ENCODE measurements at places on chromosomes 2 and 18.

DNA sequence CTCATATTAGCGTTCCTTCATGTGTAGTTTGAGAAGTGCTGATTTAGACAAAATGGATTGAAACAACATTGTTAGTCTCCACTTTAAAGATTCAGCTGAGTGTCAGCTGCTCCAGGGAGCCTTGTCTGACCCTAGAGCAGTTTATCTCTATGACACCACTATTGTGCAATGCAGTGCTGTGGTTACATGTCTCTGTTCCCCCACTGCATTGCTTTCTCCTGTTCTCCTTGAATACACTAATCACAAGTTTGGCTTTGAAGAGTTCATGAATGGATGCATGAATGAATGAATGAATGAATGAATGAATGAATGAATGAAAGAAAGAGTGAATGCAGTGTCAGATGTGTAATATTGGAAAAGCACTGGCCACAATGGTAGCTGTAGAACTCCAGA, 38.3 kb downstream of the GCG start:
- no peak for DNase-seq

DNA sequence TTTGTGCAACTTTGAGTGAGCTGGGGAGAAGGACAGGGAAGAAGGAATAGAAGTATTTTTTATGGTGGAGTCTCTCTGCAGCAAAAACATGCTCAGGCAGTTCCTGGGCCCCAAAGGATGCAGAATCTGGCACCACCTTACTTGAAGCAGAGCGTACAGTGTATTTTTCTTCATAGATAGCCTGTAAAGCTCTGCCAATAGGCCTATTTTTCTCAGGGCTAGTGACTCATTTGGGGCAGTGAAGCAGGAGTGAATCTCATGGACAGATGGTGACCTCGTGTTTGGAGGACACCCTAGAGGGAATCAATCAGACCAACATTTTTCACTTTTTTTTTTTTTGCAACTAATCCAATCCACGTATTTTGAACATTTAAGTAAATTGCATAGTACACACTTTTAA, 268.1 kb upstream of the CXCR4 start:
- no peak for DNase-seq

GRCh38 chr18:33010149-33010548, 237.3 kb upstream of the KLHL14 start:
- DNase-seq, result no peak

- no peak for DNase-seq
Measured at GRCh38 chr2:151260573-151261230, 961 bp downstream of the RBM43 start.

DNA sequence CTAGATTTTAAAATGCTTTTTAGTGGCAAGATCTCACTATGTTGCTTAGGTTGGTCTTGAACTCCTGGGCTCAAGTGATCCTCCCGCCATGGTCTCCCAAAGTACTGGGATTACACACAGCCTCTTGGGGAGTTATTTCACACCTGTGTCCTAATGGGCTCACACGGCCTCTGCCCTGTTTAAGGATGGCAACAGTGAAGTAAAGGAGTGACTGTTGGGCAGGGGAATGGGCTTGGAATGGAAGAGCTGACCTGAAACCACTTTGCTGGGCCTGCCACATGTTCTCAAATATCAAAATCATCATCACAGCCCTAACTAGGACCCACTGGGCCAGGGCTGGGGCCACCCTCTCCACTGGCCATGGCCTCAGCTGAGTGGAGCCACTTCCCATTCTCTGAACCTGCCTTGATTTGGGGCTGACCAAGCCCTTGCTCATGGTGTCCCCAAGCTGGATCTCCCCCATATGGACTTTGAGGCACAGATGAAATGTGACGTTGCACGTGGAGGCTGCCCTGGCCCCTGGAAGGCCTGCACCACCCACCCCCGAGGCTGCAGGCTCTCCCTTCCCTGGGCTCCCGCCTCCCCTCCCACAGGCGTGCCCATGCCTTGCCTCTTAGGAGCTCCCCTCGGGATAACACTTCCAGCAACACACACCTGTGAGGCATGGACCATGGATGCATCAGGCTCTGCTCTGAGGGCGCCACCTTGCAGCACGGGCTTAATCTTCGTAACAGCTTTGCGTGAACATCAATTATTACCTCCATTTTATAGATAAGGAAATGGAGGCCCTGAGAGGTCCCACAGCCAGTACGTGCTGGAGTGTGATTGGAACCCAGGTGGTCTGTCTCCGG, 71.8 kb upstream of the SMAD7 start:
- no peak for DNase-seq

- DNase-seq, result no peak
Measured at GRCh38 chr2:57677296-57677695, 369.3 kb upstream of the VRK2 start.

GRCh38 chr2:12320991-12321641, 395.6 kb upstream of the TRIB2 start:
- DNase-seq, result no peak

- DNase-seq, result no peak
Measured at GRCh38 chr2:33145459-33145858, 198.7 kb downstream of the LTBP1 start.

- no peak for DNase-seq
Measured at GRCh38 chr2:154452906-154453493, 245.5 kb upstream of the KCNJ3 start.

GRCh38 chr2:66566726-66567399, 131.9 kb downstream of the MEIS1 start:
- no peak for DNase-seq

GRCh38 chr2:65053199-65053598, 3.0 kb upstream of the CEP68 start:
- no peak for DNase-seq

DNA sequence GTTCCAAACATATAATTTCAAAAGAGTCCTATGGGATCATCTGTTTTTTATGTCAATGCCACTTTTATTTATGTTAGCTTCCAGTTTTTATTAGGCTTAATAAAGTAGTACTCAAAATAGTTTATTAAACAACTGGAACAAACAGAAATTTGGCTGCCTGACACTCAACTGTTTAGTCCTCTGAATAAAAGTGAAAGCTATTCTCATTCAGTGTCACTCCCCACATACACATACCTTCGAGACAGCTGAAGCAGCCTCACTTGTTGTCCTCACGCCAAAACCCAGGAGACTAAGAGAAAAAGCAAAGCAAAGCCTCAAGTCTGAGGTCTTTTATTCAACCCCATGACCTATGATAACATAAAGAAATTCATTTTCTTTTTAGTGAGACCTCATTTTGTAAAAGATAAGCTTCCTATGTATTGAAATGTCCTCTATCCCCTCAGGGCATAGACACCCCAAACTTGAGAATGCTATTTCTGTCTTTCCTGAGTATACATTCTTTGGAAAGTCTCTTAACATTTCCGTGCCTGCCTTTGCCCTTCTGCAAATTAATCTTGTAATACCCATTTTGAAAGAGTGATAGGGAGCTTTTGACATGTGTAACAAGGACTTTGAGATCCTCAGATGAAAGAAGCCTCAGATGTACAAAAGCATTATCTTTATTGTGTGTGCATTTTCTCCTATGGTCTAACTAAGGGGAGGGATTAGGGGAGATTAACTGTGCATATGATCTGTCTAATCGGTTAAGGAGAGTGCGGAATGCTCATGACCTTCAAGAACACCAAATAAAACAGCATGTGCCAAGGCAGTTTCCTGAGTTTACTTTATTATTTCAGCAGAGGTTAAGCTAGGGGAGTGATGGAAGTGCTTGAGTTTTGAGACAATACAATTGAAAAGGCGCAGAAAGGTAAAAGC, 1523.7 kb upstream of the PIK3C3 start:
- no peak for DNase-seq

DNA sequence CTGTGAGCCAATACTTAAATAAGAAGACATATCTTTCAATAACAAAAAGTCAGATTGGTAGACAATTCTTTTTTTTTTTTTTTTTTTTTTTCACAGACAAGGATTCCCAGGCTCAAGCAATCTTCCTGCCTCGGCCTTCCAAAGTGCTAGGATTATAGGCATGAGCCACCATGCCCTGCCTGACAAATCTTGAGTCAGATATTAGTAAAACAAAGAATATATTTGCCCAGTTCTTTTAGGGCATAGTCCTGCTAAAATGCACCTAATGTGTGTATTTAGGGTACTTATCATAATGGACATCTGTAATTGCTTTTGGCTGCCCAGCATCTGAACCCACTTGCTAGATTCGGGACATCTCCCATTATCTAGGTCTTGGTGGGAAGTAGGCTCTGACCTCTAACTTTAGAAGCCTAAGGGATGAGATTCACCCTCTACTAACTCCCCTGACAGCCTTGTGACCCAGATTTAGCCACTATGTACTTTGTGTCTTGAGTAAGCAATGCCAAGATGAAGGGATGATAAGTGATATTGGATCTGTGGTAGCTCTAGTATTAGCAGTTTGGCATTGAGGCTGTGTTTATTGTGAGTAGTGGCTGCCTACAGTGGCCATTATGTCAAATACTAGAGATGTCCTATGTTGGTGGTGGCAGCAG, 18.5 kb upstream of the PSME4 start:
- DNase-seq, result no peak

DNA sequence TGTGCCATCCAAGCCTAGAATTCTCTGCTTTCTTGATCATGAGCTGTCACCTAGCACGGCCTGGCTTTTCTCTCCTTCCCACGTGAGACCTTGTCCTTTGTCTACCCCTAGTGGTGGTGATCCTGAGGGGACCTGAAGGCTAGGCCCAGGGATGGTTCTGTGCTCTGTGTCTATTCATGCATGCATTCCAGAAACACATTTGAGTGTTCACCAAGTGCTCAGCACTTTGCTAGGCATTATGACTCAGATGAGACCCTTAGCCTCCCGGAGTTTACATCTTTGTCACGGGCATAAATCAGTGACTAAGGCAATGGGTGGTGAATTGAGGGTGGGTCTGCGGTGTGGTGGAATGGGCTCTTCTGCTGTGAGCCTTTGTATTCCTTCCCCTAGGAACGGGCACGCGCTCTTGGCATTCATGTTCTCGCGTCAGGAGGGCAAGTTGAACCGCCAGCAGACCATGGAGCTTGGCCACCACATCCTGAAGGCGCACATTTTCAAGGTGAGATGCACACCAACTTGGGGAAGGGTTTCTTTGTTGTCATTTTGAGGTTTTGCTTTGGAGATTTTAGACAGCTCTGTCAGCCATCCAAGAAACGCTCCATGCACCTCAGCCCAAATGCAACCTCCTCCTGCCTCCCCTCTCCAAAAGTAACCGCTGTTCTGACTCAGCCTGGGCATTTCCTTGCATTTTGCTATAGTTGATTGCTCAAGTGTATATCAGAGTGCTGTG, 100.9 kb downstream of the WDSUB1 start:
- no peak for DNase-seq

- DNase-seq, result no peak
Measured at GRCh38 chr2:135246711-135247270, 194.7 kb downstream of the RAB3GAP1 start.

GRCh38 chr2:201049455-201049854, 22.0 kb downstream of the HYCC2 start:
- no peak for DNase-seq

GRCh38 chr2:174704061-174704460, 60.2 kb downstream of the CHRNA1 start:
- DNase-seq, result no peak

GRCh38 chr2:190670182-190670946, 21.5 kb downstream of the NAB1 start:
- no peak for DNase-seq

DNA sequence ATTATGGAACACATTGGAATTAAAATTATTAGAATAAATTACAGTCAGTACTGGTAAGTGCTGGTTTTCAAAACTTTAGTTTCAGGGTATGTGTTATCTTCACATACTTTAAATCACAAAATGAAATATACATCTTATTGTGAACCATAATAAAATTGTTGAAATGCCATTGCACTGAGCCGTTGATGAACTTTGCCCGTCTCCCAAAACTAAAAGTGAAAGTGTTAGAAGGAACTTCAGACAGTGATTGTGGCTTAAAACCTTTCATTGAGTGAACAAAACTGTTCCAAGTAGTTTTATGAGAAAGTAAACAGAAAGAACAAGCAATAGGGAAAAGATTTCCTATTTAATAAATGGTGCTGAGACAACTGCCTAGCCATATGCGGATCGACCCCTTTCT, 811.6 kb downstream of the PLCL1 start:
- DNase-seq, result no peak

DNA sequence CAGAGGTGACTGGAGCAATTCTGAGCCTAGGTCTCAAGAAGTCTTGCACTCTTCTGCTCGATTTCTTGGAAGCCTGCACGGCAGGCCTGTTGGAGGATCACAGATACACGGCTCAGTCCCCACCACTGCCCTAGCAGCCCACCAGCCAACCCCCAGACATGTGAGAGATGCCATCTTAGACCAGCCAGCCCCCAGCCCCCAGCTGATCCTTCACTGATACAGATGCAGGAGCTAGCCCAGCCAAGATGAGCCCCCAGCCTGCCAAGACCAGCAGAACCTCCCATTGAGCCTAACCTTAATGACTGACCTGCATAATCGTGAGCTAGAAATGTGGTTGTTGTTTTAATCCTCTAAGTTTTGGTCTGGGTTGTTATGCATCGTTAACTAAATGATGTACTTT, 47.5 kb downstream of the INHBB start:
- DNase-seq, result no peak

DNA sequence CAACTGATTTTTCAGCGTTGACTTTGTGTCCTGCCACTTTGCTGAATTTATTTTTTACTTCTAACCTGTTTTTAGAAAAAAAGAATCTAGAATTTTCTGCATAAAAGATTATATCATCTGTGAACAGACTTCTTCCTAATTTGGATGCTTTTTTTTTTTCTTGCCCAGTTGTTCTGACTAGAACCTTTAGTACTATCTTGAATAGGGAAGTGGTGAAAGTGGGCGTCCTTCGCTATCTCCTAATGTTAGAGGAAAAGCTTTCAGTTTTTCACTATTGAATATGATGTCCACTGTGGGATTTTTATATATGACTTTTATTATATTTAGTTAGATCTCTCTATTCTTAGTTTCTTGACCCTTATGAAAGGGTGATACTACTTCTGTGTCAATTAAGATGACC, 25.7 kb upstream of the KCNJ13 start:
- DNase-seq, result no peak

DNA sequence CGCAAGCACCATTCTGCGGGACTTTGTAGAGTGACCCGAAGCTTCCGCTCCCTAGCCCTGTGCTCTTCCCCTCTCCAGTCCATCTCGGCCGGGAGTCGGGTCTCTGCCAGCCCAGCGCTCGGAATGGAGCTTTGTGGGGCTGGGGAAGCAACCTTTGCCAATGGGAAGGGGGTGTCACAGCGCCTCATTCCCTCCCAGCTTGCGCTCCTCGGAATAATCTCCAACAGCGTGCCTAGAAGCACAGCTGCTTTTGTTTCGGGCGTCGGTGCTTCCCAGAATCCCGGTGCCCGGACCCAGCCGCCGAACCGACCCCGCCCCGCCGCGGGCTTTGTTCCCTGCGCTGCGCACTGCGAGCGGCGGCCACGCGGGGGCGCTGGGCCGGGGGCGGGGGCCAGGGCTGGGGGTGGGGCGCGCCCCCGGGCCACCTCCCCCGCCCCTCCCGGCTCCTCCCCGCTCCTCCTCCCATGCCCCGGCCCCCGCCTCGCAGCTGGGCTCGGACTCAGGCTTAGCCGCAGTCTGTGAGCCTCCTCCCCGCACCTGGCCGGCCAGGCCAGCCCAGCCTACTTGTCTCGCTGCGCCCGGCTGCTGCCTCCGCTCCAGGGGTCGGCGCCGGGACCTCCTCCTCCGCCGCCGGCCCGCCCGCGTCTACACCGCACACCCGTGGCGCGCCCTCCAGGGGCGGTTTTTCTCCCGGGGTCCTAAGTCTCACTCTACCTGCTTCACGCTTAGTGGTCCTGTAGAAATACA, 77.7 kb upstream of the SMAD2 start:
- peak; percentile 46 for DNase-seq

- DNase-seq, result peak; percentile 30
Measured at GRCh38 chr2:25250331-25251070, 82.1 kb upstream of the POMC start.
